Stimulated activated CD4-positive, alpha-beta T cell treated with anti-CD3 and anti-CD28 coated beads, Interleukin-1b, Interleukin-23, amount 100 ng/mL, for 1 hour (primary cell): ENCODE measurements at places on chromosomes 5 and 9.

DNA sequence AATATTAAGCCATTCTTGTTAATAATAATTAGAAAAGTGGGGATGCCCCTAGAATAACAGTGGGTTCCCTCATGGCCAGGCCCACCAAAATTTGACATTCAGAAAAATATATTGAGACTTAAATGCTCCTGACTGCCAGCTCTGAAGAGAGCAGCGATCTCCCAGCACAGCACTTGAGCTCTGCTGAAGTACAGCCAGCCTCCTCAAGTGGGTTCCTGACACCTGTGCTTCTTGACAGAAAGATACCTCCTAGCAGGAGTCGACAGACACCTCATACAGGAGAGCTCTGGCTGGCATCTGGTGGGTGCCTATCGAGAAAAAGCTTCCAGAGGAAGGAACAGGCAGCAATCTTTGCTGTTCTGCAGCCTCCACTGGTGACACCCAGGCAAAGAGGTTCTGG lies 261.5 kb downstream of the DTWD2 start:
- DNase-seq = no peak

- no peak for DNase-seq
These were observed 120.3 kb downstream of the MUSK start for GRCh38 chr9:110788871-110789270.

DNA sequence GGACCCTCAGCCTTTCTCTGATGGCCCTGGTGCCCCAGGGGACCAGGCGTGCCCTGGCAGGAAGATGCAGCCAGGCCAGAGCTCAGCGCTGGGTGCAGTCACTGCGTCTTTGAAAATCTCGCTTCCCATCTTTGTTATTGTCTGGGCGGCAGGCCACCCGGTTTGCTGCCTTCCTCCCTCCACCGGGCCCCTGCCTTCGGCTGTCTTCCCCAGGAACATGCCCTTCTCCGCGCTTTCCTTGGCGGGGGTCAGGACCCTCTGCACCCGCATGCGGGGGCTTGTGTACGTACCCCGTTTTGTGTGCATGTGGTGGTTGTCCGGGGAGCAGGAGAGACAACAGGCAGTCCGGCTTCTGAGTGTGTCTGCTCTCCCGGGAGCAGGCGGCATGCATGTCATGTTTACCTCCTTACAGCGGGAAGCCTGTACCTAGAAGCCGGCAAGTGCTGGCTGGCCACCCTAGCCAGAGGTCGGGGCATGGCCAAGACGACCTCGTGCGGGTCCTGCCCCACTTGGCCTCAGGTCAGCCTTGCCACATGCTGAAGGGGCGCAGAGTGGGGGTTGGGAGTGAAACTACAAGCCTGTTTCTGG lies 49.5 kb downstream of the DAB2IP start:
- DNase-seq = no peak

GRCh38 chr5:38821679-38822078 lies 24.1 kb upstream of the OSMR start:
- no peak for DNase-seq

GRCh38 chr5:75335486-75335885 lies 1.5 kb upstream of the HMGCR start:
- no peak for DNase-seq

DNA sequence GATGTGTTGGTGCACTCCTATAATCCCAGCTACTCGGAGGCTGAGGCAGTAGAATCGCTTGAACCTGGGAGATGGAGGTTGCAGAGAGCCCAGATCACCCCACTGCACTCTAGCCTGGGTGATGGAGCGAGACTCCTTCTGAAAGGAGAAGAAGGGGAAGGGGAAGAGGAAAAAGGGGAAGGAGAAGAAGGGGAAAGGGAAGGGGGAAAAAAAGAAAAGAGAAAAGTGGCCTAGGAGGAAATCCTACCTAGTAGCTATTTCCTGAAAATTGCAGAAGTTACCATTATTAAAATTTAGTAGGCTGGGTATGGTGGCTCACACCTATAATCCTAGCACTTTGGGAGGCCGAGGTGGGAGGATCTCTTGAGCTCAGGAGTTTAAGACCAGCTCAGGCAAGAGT lies 67.4 kb downstream of the ARRDC3 start:
- DNase-seq = no peak

- no peak for DNase-seq
These were observed 514.8 kb downstream of the PSAT1 start for GRCh38 chr9:78811622-78812276.

GRCh38 chr9:129685220-129685932 lies 19.9 kb downstream of the PRRX2 start:
- no peak for DNase-seq

GRCh38 chr9:131279196-131279862 lies 3.0 kb upstream of the FAM78A start:
- no peak for DNase-seq

GRCh38 chr5:7348168-7348854 lies 47.6 kb upstream of the ADCY2 start:
- DNase-seq = no peak

DNA sequence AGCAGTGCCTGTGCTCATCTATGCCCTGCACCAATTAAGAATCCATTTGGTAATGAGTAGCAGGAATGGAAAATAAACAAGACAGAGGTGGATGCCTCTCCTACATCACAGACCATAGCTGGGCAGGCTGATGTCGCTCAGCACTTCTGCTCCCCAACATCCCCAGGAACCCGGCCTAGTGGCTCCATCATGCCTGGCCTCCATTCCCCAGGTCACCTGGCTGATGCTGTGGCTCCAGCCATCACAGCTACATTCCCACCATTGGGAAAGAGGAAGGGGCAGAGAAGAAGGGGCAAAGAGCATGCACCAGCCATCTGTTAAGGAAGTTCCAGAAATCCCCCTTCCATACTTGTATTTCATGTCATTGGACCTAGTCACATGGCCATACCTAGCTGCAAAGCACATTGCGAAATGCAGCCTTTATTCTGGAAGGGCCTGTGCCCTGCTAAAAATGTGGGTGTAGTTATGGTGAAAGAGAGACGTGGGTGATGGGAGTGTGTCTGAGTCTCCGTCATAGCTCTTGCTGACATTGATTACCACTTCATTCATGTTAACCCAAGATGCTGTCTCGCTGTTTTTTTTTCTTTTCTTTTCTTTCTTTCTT lies 86.1 kb upstream of the ADAMTS2 start:
- DNase-seq = no peak

- DNase-seq = no peak
These were observed 41.1 kb upstream of the PLPP6 start for GRCh38 chr9:4620881-4621555.

- DNase-seq = no peak
These were observed 497.8 kb downstream of the AGTPBP1 start for GRCh38 chr9:85243977-85244376.

DNA sequence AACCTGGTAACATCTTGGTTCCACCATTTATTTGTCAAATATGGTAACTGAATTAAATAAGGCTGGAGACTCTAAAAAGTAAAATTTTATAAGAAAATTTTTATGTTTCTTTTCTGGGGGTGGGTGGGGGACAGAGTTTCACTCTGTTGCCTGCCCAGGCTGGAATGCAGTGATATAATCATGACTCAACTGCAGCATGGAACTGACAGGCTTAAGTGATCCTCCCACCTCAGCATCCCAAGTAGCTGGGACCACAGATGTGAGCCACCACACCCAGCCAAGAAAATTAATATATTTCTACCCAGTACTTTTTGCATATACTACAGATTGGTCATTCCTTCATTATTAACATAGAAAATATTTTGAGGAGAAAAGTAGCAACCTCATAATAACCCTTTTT lies 216.9 kb downstream of the DEPDC1B start:
- no peak for DNase-seq

- no peak for DNase-seq
These were observed 11.8 kb downstream of the ACSL6 start for GRCh38 chr5:131999441-132000240.

DNA sequence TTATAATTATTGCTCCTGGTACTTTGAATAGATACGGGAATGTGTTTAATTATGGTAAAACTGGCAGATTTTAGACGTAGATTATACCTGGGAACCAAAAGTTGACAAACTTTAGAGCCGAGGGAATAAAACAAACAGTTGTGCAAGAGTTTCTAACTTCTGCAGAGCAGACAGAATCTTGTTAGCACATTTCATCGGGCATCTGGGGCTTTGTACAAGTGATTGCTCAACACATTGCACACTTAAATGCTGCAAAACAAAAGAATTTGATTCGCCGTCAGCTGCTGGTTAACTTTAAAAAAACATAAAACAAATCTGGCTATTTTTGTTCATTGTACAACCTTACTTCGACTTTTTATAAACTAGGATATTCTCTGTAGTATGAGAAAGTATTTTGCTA lies 398.1 kb downstream of the MAN2A1 start:
- no peak for DNase-seq

DNA sequence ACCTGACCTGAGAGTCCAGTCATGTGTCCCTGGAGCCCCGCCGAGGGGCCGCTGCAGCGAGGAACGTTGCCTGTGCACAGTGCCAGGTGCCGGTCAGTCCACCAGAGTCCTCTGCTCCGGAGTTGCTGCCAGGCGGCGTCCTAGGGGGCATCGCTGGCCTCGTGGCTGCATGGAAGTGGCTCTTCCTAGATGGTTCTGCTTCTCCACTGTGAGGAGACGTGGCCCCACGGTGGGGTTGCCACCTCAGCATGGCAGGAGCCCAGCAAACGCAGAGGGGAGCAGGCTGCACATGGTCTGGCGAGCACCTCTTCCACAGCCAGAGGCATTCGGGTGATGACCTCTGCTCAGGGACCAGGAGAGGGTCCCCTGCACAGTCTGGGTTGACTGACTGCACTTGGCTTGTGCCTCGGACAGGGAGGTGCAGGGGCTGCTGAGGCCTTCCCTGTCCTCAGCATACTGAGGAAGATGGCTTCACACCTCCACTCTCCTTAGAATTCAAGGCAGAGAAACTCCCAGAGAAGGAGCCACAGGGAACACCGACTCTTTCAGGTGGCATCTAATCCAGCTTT lies 25.9 kb upstream of the POMT1 start:
- DNase-seq = no peak

GRCh38 chr5:76303921-76304320 lies 99.2 kb upstream of the IQGAP2 start:
- no peak for DNase-seq

DNA sequence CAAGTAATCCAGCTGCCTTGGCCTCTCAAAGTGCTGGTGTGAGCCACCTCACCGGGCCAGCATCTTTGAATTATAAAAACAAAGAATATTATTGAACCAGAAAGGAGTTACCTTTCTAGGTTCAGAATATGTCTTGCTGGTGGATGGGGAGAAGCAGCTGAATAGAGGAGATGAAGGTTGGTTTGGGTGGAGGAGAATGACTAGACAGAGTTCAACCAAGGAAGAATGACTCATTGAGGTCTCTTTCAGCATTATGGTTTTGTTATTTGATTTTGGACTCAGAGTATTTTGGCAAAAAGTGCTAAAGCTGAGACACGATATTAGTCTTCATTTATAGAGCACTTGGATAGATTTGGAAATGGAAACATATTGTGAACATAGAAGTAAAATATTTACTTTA lies 75.2 kb upstream of the MPDZ start:
- no peak for DNase-seq

- no peak for DNase-seq
These were observed 200.4 kb downstream of the FBXL7 start for GRCh38 chr5:15700373-15700772.

- DNase-seq = no peak
These were observed 43.0 kb downstream of the IL31RA start for GRCh38 chr5:55894135-55894534.

DNA sequence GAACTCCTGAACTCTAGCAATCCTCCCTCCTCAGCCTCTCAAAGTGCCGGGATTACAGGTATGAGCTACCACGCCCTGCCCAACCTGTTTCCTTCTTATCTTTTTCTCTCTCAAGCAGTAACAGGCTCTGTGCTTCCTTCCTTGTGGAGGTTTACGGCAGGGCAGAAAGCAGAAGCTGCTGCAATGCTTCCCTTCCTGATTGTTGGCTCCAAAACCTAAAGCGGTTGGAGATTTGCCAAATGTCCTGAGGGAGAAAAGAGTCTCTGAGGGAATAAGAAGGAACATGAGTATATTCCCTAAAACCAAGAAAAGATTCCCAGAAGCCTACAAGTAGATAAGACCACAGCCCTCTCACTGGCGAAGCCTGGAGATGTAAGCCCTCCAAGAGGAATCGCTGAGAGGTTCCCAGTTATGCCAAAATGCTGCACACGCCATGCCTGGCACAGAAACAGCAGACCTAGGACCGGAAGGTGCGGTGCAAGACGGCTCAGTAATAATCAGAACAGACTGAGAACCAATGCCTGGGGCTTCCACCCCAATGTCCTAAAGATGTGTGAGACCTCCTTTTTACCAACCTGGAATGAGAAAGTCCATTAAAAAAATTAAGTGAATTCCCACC lies 73.2 kb downstream of the APTX start:
- DNase-seq = no peak

DNA sequence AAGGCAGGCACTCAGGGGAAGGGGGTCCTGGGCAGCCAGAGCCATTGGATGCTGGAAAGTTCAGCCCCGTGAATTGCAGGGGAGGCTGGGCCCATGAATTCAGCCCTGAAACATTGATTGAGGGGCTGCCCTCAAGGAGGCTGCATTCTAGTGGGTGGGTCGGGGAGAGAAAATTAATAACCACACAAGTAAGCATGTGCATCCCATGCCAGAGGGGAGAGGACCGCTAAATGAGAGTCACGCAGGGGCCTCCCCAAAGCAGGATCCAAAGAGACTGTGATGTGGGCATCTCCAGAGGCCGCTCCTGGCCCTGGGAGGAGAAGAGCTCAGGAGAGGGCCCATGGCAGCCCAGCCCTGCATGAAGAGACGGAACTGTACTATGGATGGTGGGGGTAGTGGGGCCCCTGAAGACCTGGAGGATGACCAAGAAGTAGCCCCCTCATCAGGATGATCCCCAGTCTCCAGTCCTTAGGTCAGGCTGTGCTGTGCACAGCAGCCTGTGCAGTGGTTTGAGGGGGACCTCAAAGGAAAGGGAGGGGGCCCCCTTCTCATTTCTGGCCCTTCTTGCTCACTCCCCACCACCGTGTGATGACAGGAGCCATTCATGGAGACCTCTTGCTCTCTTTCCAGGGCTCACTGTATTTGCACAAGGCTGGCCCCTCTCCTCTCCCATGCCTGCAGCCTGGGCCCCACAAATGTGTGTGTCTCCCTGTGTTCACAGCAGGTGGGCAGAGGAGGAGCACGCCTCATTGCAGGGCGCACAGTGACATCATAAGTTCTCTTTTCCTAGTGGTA lies 233.6 kb upstream of the IRX1 start:
- no peak for DNase-seq

DNA sequence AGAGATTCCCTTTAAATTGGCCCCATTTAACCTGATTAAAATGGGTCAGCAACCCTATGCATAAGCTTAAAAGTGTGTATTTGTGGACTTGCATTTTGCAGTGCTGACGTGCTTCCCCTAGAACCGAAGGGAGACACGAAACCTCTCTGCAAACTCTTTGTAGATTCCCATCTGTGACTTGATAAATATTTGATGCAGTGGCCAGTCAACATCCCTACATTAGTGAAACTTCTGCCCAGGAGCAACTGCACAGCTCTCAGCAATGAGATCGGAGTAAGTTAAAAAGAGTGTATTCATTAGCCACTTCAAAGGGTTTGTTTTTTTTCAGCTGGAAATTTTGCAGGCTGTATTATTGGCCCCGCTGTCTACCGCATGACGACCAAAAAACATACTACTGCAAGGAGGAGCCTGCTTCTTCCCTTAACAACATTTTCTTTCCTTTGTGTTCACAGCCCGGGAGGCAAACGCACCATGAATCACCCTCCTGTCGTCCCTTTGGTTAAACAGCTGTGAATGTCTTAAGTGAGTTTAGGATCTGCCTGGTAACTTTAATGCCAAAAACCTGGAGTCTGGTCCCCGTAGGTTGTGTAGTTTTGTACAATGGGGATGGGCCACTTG lies 38.0 kb upstream of the TCERG1 start:
- no peak for DNase-seq

- no peak for DNase-seq
These were observed 292.3 kb downstream of the SMARCA2 start for GRCh38 chr9:2307480-2307879.
